ENCODE measurements at places on chromosomes 4 and X.

DNA sequence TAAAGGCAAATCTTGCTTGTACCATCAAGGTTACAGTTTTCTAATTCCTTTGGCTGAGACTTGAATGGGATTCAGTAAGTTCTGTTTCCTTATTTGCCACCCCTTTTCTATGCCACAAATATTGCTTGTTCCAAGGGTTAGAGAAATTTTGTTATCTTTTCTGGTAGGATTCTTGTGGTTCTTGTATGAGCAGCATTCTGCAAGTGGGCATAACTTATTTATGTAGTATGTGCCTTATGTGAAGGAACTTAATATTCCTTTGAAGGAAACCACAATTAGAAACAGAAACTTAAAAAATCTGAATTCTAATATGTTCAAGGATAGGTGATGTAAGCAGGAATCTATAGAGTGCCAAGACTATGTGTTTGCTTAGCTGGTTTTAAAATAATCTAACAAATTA, 53.1 kb upstream of the TSPAN5 start:
- DNase-seq: no peak

DNA sequence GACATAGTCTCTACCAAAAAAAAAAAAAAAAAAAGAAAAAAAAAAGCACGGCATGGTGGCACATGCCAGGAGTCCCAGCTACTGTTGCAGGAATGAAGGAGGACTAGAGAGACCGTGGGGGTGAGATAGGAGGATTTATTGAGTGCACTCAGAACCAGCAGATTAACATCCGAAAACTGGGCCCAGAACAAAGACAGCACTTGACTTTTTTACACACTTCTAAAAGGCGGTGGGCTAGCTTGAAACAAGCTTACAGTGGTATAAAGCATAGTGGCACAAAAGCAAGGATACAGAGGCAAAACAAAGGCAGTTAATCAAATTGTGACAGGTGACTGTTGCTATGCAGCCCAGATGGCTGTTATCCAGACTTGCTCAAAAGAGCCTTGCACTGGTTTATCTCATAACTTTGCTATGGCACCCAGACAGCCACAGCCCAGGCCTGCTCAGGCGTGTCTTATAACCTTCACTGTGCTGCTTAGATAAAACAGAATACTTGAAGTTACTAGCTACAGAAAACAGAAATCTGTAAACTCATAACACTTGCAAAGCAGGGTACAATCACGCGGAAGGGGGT, 9.9 kb upstream of the PI4K2B start:
- DNase-seq: peak; percentile 40

DNA sequence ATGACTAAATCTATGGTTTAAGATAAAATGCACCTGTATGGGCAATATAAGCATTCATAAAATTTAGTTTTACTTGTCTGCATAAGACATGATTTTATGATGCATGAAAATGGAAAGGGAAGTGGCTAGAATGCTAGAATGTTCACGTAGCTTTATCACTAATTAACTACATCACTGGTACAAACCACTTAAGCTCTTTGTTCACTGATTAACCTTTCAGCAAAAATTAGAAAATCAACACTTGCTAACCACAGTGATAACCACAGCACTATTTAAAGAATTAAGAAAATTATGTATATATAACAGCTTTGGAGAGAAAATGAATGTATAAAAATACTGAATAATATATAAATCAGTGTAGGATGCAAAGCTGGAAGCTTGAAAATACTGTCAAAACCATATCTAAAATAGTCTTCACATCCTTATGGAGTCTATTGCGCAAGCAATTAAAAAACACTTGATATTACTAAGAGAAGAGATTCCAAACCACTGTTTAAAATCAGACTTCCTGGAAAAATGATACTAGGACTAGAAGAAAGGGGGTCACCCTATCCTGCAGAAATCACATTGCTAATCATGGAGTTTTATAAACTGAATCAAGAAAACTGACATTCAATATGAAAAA, 51.9 kb downstream of the EFHC2 start:
- DNase-seq: no peak

DNA sequence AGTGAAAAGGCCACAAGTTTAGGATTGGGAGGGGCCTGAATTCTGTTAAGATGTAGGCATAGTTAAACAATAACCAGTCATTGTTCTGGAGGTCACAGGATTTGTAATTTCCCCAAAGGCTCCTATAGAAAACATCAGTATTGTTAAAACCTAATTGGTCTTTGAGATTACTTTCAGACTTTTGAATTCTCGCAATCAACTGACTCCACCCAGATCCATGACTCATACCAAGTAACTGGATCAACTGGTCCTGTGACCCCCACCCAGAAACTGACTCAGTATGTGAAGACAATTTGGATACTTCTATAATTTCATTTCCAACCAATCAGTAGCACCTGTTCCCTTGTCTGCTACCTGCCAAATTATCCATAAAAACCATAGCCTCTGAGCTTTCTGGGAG, 28.4 kb downstream of the MAGEB16 start:
- DNase-seq: peak; percentile 3

DNA sequence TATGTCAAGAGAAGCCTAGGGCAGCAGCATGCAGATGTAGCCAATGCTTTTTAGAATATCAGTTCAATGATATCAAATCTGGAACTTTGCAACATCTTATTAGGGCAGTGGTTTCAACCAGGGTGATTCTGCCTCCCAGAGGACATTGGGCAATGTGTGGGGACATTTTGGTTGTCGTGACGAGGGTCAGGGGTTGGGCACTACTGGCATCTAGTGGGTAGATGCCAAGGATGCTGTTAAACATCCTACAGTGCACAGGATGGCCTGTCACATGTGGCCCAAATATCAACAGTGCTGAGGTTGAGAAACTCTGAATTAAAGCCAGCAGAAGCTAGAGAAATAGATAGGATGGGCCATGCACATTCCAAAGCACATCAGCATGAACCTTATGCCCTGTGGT, 152.3 kb downstream of the AMELX start:
- no peak for DNase-seq

All from mammary epithelial cell (primary cell).